Stimulated activated CD4-positive, alpha-beta T cell treated with anti-CD3 and anti-CD28 coated beads, Interleukin-1b, Interleukin-23, amount 100 ng/mL, for 1 hour (primary cell): ENCODE measurements at places on chromosomes 7 and 10.

GRCh38 chr7:43110791-43111535 is 1.5 kb upstream of the HECW1 start:
- DNase-seq: no peak

GRCh38 chr7:37445064-37445723 is 3.5 kb downstream of the ELMO1 start:
- no peak for DNase-seq

DNA sequence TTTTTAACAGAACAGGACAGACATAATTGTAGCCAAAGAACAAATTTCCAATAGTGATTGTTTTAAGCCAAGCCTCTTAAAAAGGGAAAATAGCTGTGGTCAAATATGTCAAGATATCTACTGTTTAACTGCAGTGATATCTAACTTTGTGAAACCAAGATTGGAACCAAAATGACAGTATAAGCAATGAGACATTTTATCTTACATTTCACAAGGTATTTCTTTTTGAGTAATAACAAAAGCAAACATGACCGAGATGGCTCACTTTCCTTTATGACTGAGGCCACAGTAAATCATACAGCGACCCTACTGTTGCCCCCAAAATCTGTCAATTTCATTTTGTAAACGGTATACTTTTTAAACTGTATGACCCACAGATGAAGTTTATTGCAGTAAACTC is 215.8 kb downstream of the MLLT10 start:
- DNase-seq: no peak

GRCh38 chr10:77494756-77495541 is 142.7 kb downstream of the KCNMA1 start:
- no peak for DNase-seq

DNA sequence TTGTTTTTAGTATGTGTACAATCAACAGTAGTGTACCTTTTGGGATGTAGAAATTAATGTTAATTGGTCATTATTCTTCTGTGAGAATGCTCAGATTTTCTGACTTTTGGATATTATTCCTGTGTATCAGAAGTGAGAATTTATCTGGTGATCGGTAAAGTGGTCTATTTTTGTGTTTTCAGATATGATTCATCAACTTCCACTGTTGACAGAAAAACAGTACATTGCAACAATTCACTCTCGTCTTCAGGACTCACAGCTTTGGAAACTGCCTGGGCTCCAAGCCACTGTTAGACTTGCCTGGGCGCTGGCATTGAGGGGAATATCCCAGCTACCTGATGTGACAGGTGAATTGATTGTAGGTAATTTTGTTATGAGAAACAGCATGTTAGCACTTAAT is 20.9 kb downstream of the NUP205 start:
- DNase-seq: no peak

GRCh38 chr10:80552151-80552646 is 14.5 kb downstream of the SH2D4B start:
- no peak for DNase-seq

DNA sequence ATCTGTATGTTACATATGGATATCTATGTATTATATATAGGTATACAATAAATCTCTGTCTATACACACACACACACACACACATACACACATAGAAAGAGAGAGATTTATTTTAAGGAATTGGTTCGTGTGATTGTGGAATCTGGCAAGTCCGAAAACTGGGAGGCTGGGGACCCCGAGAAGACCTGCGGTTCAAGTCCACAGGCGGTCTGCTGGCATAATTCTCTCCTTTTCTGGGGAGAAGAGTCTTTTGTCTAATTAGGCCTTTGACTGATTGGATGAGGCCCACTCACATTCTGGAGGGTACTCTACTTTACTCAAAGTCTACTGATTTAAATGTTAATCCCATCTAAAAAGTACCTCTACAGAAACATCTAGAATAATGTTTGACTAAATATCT is 65.1 kb downstream of the PAPSS2 start:
- DNase-seq: no peak

DNA sequence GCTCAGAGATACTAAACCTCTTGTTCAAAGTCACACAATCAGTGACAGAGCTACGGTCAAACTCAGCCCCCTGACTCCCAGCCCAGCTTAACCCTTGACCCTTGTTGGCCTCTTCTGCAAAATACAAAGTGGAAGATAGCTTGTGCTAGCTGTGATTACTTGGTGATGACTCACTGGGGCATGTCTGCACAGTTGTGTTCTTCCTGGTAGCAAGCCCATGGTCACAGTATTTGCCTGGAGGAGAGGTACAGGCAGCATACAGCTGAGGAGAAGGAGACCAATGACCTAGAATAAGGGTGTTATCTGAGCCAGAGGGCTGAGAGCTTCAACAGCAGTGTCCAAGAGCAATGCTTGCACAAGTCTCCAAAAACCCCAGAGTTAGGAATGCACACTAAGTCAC is 5.7 kb upstream of the HSPA12A start:
- DNase-seq: no peak

- DNase-seq: no peak
These were observed 437.4 kb upstream of the GALNT17 start for GRCh38 chr7:70694434-70694970.

- DNase-seq: no peak
These were observed 64.8 kb upstream of the CALD1 start for GRCh38 chr7:134714470-134715205.

GRCh38 chr10:88019753-88020152 is 156.3 kb downstream of the PTEN start:
- no peak for DNase-seq

GRCh38 chr7:151239837-151240459 is 7.7 kb downstream of the CHPF2 start:
- DNase-seq: no peak

- no peak for DNase-seq
These were observed 1033.8 kb upstream of the AUTS2 start for GRCh38 chr7:68564306-68565135.

GRCh38 chr10:130463104-130463875 is 327.1 kb downstream of the GLRX3 start:
- no peak for DNase-seq

GRCh38 chr7:93955304-93955703 is 33.8 kb downstream of the GNG11 start:
- no peak for DNase-seq

GRCh38 chr10:112917681-112918080 is 32.4 kb upstream of the TCF7L2 start:
- DNase-seq: no peak

DNA sequence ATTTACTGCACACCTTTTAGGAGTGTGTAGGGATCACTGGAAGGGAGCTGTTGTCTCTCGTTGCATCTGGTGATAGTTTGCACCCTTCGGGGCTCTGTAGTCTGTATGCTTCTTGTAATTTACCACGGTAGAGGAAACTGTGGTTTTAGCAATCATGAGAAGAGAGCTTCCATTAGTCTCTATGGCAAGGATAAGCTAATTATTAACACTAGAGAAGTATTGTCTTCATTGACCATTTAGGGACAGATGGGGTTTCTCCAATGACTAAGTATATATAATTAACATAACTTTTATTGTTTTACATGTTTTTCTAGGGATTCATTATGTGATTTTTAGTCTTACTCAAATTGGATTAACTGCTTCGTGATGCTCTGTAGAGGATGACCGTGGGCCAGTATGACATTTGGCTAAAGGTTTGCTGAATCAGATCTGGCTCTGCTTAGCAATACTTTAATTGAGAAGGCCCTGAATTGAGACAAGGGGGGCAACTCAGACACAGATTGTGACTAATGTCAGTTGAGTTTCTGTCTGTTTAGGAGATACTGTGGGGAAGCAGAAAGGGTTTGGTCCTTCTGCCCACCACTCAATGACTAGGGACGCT is 8.7 kb downstream of the SLC18A2 start:
- no peak for DNase-seq

DNA sequence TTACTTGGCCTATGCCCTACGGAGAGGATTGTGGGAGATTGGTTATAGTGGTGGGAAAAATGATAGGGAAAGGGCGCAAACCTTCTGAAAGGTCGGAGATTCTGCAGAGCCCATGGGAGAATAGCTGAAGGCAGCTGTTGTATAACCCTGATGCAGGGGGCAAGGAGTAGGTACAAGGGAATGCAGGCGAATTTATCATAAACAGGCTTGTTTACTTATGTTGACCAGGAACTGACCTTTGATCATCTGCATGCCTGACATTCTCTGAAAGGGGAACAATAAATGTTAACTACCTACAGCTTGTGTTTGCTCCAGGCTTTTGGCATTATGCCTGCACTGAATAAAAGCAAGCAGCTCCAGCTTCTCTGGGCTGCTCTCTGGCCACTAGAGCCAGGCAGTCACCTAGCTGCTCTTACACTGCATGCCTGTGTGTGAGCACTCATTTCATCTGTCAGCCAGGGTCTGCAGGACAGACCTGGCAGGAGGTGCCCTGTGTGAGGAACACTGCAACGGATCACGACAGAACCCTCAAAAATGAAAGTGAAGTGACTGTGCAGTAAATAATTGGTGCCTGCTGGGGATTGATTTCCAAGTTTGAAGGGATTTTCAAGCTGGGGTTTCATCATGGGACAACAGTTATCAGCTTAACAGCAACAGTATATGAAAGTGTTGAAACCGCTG is 31.1 kb upstream of the ABCA13 start:
- no peak for DNase-seq

DNA sequence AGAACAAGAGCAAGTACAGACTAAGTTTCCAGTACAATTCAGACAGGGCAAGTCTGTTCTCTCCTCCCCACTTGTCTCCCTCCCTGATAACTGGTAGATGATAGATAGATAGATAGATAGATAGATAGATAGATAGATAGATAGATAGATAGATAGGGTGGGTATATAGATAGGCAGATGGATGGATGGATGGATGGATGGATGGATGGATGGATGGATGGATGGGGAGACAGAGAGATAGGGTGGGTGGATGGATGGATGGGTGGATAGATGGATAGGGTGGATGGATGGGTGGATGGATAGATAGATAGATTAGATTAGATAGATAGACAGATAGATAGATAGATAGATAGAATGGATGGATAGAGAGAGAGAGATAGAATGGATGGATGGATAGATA is 152.8 kb upstream of the MKLN1 start:
- no peak for DNase-seq

DNA sequence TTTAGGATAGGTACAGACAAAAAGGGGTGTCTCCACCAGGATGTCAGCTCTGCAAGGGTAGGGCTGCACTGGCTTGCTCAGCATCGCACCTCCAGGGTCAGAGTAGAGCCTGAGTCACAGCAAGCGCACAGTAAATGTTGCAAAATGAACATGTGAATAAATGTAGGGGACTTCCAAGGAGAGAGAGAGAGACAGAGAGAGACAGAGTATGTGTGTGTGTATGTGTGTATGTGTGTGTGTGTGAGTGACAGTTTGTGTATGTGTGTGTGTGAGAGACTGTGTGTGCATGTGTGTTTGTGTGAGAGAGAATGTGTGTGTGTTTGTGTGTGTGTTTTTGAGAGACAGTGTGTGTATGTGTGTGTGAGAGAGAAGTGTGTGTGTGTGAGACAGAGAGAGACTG is 163.3 kb downstream of the RPS24 start:
- DNase-seq: no peak

GRCh38 chr10:80529604-80530003 is 8.1 kb upstream of the SH2D4B start:
- no peak for DNase-seq

GRCh38 chr7:158102897-158103296 is 484.7 kb downstream of the PTPRN2 start:
- DNase-seq: no peak

GRCh38 chr7:10739401-10739800 is 234.3 kb upstream of the PHF14 start:
- DNase-seq: no peak

DNA sequence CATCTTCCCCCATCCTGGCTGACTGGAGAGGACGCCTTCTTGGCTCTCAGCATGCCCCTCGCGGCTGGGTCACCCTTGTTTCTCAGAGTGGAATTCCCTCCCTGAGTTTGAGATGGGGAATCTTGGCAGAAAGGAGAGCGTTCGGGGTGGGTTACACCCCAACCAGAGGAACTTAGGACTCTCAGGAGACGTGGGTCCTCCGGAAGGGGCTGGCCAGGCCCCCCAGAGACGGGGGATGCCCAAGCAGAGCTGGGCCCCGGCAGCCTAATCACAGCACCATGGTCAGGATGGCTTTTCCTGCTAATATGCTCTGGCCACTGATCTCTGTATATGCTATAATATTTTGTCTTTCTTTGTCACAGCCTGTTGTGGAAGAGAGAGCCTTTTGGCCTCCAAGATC is 214.3 kb downstream of the WDR37 start:
- no peak for DNase-seq

DNA sequence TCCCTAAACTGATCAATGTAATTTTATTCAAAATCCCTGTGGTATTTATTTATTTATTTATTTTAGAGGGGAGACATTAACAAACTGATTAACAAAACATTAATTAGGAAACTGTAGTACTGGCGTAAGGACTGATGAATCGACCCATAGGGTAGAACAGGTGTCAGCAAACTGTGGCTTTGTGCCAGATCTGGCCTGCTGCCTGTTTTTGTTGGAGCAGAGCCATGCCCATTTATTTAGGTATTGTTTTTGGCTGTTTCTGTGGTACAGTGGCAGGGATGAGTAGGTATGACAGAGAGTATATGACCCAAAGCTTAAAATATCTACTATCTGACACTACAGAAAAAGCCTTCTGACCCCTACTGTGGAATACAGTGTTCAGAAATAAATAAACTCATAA is 332.5 kb upstream of the ETV1 start:
- DNase-seq: no peak

DNA sequence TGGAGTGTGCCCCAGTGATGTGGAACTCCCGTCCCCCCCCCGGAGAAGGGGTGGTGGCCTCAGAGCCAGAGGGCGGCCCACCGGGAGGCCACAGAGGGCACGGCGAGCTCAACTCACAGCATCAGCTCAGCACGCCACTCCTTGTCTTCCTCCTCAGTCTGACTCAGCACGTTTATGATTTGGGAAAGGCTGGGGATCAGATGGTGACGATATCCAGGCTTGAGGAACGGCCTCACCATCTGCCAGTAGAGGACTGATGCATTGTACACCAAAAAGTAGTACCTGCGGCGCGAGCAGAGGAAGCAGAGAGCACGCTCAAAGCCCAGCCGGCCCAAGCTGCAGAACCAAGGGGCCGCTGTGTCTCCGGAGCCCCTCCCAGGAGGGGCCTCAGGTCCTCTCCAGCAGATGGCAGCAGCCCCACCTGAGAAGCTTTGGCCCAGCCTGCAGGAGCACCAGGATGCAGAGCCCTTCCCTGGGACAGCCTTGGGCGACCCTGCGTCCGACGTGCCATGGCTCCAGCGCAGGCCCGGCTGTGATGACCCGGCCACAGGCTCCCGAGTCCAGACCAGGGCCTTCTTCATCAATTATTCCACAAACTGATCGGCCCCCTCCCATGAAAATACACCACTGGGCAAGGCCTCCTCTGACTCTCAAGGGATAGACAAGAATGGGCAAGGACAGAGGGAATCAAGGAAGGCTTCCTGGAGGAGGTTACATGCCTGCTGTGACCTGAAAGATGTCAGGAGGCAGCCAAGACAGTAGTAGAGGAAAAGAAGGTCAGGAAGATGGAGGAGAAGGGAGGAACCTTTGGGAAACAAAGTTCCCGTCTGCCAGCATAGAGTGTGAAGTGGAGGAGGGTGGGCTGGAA is 3.7 kb downstream of the CFAP46 start:
- DNase-seq: no peak
